ENCODE measurements at places on chromosomes 6 and 20.
A peak's percentile ranks its signal among the peaks of the same experiment; 100 is the strongest.

DNA sequence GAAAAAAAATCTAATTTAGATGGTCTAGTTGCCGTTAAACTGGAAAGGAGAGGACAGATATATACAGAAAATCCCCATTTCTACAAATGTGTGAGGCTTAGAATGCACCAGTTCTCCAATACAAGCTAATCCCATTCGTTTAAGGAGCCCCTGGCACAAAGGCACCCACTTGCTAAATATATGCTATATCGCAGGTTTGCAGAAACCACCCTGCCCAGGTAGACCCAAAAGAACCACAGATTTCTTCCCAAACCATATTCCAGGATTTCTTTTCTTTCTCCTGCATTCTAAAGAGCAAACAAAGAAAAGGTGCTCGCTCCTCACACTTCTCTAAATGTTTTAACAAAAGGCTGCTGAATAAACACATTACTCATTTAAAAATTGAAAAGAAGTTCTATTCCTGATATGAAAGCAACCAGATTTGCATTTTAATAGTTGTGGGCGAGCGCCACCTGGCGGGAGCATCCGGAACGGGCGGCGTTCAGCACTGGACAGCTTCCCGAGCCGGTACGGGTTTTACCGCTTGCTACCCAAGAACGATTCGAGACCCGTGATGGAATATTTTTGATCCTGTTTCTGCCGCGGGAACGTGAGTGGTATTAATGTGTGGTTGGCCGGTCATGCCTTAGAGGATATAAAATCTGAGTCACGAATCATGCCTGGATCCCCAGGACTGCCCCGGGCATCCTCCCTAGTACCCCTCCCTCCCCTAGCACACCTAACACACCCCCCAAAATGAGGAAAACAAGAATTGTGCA is 2.1 kb downstream of the PTPRT start:
- peak; percentile 70 for DNase-seq

- DNase-seq = no peak
Observed at GRCh38 chr20:50447817-50448216, 62.4 kb upstream of the PTPN1 start.

- no peak for DNase-seq
Observed at GRCh38 chr20:5173751-5174150, 46.9 kb downstream of the CDS2 start.

GRCh38 chr6:138031850-138032249 is 75.4 kb downstream of the PERP start:
- no peak for DNase-seq

DNA sequence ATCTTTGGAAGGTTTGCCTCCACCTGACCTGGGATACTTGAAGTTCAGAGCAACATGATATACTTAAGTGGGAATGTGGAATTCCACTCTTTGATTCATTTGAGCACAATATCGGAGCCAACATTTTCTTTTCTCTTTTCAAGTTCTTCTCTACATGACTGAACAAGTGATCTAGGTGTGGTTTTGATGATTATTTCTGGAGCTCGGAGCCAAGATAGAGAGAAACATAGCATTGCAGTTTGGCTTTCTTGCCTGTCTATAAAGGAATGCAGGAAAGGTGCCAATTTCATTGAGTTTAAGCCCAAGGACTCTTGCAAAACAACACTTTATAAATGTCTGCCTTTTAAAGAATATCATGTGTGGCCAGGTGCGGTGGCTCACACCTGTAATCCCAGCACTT is 124.2 kb upstream of the FAM83B start:
- no peak for DNase-seq

- no peak for DNase-seq
Observed at GRCh38 chr6:43274127-43274915, 23.7 kb upstream of the SLC22A7 start.

DNA sequence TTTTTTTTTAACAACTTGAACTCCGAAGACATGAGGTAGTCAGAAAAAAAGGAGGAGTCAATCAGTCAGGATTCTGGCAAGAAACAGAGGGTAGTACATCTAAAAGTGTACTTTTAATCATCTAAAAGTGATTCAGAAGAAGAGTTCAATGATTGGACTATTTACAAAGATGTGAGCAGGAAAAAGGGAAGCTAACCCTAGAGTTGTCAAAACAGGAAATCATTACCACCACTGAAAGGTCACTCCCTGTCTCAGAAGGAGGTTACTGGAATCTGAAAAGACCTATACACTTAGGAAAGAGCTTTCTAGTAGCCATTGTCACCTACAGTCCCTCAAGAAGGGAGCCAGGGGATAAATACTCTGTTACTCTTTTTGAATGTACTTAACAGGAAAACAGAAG is 16.7 kb upstream of the LMBRD1 start:
- DNase-seq = no peak

DNA sequence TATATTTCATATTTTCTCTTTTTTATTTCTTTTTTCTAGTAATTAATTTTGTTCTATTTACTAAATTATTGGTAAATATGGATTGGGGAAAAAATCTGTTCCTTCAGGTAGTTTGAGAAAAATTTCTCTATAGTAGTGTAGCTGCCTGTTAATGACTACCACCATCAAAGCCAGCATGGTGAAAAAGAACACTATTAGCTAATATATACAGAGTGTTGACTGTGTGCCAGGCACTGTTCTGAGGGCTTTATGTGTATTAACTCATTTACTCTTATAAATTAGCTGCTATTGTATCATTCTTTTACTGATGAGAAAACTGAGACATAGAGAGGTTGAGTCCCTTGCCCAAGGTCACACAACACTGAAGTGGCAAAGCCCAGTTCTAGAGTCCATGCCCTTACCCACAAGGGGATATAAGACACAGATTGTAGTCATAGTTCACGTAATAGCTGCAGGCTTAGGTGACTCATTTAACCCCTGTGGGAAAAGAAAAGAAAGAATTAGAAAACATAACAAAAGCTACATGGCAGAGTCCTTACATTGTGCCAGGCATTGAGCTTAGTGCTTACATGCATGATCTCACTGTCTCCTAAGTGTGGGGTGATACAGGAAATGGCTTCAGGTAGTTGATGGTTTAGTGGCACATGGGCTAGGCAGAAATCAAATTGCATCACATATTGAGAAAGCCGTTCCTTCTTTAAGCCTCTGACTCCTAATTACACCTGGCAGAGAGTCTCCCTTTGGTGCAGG is 12.2 kb upstream of the AKIRIN2 start:
- DNase-seq = peak; percentile 65

Data from lung microvascular endothelial cell (primary cell).